ENCODE measurements at places on chromosomes 6 and 20.

GRCh38 chr20:63273635-63274380, 1.2 kb downstream of the ARFGAP1 start:
- DNase-seq: no peak

GRCh38 chr6:7240351-7240750, 72.6 kb downstream of the SSR1 start:
- no peak for DNase-seq

GRCh38 chr6:28580475-28580874, 54.8 kb downstream of the GPX5 start:
- no peak for DNase-seq

- peak; percentile 85 for DNase-seq
Measured at GRCh38 chr6:16286151-16286522, 47.8 kb downstream of the GMPR start.

GRCh38 chr6:13484138-13484708, 3.2 kb downstream of the GFOD1 start:
- no peak for DNase-seq

DNA sequence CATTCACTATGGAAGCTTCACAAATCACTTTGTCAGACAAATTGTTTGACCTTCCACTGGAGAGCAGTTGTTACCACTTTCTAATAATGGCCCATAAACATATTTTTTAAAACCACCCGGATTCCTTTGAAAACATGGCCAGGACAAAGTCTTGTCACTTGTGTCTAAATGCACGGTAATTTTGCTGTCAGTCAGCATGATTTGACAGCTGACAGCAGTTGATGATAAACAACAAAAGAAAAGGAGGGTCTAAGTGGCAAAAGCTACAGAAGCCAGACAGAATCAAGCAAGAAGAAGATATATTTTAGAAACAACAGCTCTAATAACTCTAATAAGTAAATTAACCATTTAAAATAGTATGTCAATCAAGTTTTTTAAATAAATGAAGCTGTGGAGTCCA, 27.7 kb upstream of the CARMIL1 start:
- no peak for DNase-seq
